ENCODE measurements at places on chromosomes 4 and X.

DNA sequence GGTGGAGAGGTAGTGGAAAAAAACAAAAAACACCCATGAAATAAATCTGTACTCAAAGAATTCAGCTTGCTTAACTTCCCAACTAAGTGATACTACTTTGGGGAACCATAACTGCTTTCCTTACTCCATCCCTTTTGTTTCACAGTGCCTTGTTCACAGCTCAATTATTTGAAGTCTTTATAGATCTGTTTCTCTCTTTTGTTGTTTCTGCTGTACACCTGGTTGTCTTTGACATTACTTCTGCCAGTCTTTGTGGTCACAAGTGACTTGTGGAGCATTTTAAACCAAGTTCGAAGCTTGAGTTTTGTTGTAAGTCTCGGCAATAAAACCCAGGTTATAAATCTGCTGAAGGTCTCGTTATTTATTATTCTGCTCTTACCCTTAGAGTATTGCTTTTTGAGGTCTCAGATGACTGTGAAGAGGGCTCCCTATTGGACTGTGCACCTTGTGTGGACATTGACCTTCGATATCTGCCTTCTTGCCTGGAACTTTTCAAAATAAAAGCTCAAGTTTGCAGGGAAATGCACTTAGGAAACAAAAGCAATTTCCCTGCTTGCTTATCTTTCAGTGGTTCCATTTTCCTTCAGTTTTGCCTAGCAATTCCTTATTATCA is 59.8 kb downstream of the ANK2 start:
- DNase-seq, result peak; percentile 17

- peak; percentile 30 for DNase-seq
These were observed 39.6 kb upstream of the SRPX start for GRCh38 chrX:38260231-38260630.

DNA sequence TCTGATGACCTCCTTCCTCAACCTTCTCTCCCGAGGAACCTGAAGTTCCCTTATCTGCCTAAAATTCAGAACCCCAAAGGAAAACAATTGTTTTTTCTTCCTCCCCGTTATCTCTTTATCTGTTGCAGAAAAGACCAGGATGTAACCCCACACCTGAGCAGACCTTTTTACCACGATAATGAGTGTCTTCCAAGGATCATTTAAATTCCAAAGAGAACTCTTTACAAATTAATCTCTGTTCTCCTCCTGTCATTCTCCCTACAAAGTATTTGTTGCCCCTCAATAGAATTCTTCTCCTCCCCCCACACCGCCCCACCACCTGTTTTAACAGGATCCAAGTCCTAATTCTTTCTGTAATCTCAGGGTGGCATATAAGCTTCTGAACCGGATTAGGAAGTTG is 78.5 kb upstream of the NLGN4X start:
- no peak for DNase-seq

GRCh38 chr4:122588453-122589238 is 32.2 kb downstream of the IL21 start:
- no peak for DNase-seq

- no peak for DNase-seq
These were observed 154.6 kb downstream of the EPHA5 start for GRCh38 chr4:65515646-65516045.

DNA sequence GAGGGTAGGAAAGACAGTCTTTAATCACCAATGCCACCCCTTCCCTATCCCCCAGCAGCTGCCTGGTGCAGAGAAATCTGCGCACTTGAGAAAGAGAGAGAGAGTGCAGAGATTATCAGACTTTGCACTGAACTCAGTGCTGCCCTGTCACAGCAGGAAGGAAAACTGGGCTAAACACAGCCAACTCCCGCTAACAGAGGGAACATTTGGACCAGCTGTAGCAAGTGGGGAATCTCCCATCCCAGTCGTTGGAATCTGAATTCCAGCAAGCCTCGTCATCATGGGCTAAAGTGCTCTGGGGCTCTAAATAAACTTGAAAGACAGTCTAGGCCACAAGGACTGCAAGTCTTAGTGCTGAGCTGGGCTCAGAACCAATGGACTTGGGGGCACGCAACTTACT is 168.7 kb downstream of the DLG3 start:
- no peak for DNase-seq

GRCh38 chr4:22522706-22523501 is 7.0 kb upstream of the ADGRA3 start:
- no peak for DNase-seq

DNA sequence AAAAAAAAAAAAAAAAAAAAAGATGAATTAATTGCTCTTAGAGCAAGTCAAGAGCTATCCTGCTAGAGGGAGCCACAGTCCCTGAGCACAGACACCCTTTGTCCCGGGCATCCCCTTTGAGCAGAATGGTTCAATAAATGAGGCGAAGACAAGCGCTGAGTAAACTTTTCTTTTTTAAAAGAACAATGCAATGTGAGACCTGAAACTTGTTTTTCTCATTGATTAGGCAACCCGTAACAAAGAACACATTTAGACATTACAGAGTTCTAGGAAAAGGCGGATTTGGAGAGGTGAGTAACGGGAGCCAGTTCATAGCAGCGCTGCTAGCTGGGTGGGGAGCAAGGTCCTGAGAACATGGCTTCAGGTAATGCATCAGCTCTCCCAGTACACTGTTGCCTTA is 46.1 kb downstream of the GRK4 start:
- DNase-seq, result no peak

DNA sequence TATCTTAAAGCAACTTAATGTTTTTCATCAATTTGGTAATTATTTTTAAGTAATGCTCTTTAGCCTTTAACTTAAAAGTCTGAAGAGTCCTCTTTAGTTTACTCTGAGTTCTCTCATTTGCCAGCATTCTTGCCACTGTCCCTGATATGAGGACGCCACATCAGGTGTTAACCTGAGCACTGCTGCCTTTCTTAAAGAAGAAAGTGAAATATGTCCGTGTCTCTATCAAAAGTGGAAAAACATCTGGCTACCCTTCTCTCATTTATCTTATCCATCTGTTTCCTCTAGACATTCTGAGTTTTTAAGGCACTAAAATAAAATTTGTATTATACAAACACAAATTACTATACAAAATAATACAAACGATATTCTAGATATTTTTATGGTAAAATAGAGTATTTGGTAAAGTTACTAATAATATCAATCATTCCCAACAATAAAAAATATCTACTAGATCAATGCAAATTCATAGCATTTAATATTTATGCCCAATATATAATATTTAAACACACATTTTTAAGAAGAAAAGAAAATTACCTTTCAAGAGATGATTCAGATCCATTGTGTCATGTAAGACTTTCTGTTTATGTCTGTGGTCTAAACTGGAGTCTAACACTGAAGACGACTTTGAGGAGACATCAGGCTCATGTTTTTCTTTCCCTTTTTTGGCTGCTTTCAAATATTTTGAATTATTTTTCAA is 14.0 kb downstream of the CFAP97 start:
- DNase-seq, result no peak

DNA sequence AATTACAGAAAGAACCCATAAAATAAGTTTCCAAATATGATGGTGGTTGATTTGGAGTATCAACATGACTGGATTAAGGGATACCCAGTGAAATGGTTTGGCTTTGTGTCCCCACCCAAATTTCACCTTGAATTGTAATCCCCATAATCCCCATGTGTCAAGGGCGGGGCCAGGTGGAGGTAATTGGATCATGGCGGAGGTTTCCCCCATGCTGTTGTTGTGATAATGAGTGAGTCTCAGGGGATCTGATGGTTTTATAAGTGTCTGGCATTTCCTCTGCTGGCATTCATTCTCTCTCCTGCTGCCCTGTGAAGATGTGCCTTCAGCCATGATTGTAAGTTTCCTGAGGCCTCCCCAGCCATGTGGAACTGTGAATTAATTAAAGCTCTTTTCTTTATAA is 39.1 kb downstream of the WDFY3 start:
- DNase-seq, result no peak

DNA sequence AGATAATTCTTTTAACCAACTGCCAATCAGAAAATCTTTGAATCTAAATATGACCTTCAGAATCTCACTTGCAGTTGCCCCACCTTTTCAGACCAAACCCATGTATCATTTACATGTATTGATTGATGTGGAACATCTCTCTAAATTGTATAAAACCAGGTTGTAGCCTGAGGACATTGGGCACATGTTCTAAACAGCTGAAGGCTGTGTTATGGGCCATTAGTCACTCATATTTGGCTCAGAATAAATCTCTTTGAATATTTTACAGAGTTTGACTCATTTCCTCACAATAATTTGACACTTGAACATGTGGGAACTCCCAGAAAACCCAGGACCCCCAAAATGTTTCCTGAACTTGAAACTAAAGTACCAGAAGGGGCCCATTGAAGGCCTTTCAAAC is 58.7 kb downstream of the UGT2B10 start:
- DNase-seq, result peak; percentile 11

DNA sequence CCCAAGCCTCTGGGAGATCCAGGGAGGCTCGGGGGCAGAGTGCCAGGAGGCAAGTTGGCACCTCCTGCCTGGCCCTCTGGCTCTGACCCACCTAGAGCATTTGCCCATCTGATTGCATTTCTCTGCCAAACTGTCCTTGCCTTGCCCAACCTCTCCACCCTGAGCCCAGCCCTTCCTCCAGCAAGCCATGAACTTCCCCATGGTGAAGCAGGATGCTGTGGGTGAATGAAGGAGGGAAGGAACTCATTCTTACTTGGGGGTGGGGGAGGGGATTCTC is 9.3 kb upstream of the CNGA2 start:
- no peak for DNase-seq

DNA sequence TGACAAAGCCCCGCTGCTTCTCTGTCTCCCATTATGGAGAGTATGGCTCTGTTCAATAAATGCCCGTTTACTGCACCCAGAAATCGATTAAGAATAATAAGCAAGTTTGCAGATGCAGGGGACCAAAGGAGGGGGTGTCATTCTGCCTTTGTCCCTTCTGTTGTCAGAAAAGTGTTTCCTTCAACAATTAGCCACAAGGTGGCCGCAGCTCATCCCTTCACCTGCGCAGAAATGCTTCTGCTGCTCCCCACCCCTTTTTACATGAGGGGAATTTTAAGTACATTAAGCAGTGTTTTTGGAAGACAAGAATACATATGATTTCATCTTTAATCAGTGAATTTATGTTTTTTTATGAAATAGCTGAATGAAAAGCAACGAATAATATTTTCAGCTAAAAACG is 175.6 kb upstream of the ARX start:
- DNase-seq, result no peak

- no peak for DNase-seq
These were observed 1.4 kb downstream of the PALLD start for GRCh38 chr4:168498251-168498650.

GRCh38 chrX:70664726-70665125 is 220.1 kb downstream of the DLG3 start:
- DNase-seq, result peak; percentile 34

GRCh38 chrX:16250296-16250695 is 83.0 kb downstream of the MAGEB17 start:
- DNase-seq, result peak; percentile 6

GRCh38 chrX:153781428-153782047 is 697 bp downstream of the SRPK3 start:
- no peak for DNase-seq

DNA sequence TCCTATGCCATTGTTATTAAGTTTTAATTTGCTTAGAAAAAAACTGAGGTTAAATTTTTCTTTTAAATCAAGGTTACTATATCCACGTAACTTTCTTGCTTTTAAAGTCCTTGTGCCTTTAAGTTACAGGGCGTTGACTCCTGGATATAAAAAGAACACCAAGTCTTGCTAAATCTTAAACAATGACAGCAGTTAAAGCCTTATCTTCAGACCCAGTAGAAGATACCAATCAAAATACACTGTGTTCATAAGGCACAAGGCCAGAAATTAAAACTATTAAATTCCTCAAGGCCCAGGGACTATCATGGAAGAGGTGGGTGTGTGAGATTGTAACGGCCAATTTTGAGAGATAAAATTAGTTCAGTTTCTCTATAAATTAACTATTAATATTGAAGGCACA is 60.4 kb downstream of the PAGE2 start:
- DNase-seq, result no peak

DNA sequence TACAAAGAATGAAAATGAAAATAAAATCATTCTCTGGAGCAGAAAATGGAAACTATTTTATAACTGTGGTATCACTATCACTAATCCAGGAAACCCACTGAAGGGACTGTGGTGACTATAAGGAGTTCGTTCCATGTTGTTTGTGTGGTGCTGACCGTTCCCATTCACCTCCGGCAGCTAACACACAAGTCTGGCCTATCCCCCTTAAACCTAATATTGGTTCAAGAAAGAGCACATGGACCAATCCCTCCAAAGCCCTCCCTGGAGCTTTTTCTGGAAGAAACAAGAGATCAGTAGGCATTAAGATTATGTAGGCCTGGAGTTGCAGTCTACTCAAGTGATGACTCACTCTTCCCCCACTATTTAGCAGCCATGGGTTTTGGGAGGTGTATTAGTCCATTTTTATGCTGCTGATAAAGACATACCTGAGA is 25.9 kb upstream of the FAM241A start:
- no peak for DNase-seq

GRCh38 chr4:28754376-28754775 is 1893.7 kb downstream of the STIM2 start:
- DNase-seq, result no peak

DNA sequence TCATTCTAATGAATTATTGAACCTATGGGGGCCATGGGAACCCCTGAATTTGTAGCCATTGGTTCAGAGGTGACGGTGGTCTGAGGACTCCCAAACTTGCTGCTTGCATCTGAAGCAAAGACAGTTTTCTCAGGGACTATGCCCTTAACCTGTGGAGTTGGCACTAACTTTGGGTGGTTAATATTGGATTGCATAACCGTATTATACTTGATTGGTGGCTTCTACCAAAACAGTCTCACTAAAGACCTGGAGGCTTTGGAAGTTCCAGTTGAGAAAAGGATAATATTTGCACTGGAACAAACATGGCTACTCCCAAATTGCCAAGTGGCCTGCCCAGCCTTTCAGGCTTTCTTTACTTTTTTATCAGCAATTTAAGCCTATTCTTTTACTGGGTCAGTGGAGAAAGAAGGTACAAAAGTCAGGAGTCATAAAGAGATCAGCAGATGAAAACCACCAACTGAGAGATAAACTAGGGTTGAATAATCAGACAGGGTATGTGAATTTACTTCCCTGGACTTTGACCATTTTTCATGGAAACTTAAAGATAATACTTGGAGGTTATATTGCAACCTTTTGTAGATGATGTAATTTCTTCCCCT is 7.9 kb upstream of the KLHL8 start:
- DNase-seq, result no peak

DNA sequence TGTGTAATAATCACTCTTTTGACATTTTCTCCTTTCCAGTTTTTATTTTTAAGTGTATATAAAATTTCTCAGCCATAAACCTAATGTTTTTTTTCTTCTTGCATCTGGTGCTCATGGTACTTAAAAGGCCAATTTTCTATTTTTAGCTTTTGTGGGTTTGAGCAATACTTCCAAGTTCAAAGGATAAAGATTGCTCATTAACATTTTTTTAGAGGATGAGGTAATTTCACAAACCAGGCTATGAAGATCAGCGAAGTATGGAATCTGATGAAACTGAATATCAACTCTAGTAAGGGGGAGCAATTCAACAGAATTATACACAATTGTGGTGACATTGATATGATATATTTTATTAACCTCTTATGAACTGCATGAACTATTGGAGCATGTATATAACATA is 25.8 kb upstream of the KLHL34 start:
- peak; percentile 7 for DNase-seq

GRCh38 chrX:85870585-85870984 is 176.8 kb downstream of the CHM start:
- DNase-seq, result no peak
